AG04450 (cell line): ENCODE measurements at places on chromosomes 12 and 14. TPM values are rescaled to one million over a fixed set of nuclear protein-coding genes. Genes with fewer than 3 reads are reported as not detected.

- DNase-seq = no peak
Measured at GRCh38 chr12:113476176-113476986, 4.7 kb upstream of the LHX5 start.

DNA sequence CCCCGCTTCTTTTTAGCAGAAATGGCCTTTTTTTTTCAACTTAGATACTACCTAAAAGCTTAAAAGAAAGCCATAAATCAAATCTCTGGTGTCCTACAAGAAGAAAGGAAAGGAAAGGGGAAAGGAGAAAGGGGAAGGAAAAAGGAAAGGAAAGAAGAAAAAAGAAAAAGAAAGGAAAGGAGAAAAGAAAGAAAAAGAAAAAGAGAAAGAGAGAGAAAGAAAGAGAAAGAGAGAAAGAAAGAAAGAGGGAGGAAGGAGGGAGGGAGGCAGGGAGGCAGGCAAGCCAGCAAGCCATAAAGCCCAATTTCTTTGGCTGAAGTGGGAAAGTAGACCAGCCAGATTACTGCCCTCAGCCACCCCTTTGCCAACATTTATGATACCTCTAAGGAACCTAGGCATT, 32.5 kb upstream of the SLC6A13 start:
- no peak for DNase-seq

Gene TAS2R8
- 0.06 TPM in 1 of 2 replicates, not detected in the other for polyA plus RNA-seq

Gene FOXA1
- 0.07 and 0.17 TPM in 2 replicates for polyA plus RNA-seq

- DNase-seq = peak; percentile 4
Measured at GRCh38 chr12:7806863-7807487, 17.8 kb downstream of the NANOG start.

DNA sequence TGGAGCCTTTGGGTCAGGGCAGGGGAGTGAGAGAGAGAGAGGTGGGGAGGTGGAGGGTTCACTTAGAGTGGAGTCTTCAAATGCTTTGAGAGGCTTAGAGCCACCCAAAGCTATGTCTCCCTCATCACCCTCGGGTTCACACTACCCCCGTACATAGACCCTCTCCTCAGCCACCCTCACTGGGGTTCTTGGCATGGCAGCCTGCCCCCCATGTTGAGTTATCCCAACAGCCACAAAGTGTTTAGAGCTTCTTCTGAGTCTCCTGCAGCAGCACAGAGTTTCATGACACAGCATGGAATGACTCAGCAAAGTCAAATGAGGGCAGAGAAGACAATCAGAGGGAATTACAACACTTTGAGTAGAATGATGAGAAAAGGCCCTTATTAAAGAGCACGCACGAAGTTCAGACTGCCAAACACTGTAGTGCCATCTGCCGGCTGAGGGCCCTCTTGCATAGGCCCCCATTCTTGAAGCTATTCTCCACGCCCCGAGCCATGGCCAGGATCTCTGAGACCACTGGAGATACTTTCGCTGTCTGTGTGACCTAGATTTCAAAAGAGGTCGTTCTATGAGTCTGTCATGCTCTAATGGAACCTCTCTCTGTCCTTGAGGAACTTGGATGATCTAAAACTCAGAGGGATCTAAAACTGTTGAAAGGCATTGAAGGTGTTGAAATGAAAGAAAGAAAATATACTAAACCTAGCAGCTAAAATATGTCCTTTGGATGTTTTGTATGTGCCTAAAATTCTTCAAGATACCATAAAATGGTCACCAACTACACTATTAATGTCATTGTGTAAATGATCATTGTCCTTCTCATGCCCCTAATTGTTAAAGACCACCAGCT, 221.9 kb downstream of the PELI2 start:
- peak; percentile 94 for DNase-seq

DNA sequence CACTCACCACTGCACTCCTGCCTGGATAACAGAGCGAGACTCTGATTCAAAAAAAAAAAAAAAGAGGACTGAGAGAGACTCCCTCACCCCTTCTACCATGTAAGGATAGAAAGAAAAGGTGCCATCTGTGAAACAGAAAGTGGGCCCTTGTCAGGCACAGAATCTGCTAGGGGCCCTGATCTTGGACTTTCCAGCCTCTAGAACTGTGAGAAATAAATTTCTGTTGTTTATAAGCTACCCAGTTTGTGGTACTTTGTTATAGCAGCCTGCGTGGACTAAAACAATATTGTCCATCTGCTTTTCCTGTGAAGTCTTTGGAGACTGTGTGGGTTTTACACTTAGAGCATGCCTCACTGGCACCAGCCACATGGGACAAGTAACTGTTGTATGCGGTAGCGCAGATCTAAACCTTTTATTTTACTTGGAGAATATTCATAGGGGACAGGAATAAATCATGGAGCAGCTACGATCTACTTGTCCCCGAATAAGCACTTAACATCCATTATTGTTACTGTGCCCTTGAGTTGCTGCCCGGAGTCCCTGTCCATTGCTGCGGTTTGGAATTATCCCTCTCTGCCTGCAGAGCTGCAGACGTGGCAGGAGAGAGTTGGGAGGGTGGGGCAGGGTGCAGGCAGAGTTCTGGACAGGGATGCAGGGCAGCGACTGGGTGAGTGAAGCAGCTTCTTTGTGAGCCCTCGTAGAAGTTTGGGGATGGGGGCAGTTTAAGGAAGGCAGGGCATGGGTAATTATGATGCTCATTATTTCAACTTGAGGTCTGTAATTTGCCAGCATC, 52.4 kb upstream of the STON2 start:
- DNase-seq = no peak

Gene GNB3
- 3.4 and 3.6 TPM in 2 replicates for polyA plus RNA-seq

Gene PPP1R36
- polyA plus RNA-seq = 0.31 and 0.38 TPM in 2 replicates

Gene ANO2
- 0.09 TPM in 1 of 2 replicates, not detected in the other for polyA plus RNA-seq
